ENCODE measurements at places on chromosomes 5 and 9.
A peak's percentile ranks its signal among the peaks of the same experiment; 100 is the strongest.

DNA sequence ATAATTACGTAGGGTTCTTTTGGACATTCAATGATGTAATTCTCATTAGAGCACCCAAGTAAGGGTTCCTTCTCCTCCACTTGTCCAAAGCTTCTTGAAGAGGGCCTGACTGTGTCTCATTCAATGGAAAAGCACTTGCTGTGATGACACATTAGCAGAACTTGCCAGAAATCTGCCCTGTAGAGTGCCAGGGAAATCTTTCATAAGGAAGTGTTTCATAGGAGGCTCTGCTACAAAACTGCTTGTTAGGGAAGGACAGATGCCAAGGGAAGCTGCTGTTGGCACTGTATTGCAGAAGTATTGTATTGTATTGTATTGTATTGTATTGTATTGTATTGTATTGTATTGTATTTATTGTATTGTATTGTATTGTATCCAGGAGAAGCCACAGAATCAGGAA lies 45.5 kb upstream of the MPDZ start:
- no peak for DNase-seq

DNA sequence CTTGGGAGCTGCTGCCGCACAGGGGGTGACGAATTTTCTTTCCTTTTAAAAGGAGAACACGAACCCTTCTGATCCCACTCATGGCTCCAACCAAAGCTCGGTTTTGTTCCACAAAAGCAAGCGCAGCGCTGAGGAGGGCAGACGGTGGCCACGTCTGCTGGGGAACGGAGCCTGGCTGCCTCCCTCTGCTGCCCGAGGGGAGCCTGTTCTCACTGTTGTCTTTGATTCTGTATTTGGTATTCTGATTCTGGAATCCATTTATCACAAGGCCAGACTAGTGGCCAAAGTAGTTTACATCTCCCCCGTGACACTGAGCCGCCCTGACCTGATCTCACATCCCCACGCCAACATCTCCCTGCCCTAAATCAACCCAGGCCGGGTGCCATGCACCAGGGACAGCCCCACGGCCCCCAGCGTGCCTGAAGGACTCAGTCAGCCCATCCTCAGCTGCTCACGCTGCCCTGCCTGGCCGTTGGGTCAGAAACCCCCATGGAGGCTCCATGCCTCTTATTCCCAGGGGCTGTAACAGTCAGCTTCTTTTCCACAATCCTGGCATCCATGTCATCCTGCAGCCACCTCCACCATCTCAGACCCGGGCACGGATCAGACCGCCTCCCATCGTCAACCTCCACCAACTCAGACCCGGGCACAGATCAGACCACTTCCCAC lies 6.7 kb upstream of the NSMF start:
- DNase-seq, result no peak

GRCh38 chr5:77791356-77791755 lies 15.2 kb upstream of the TBCA start:
- DNase-seq, result no peak

- DNase-seq, result peak; percentile 32
These were observed 146.2 kb upstream of the RASA1 start for GRCh38 chr5:87121304-87122150.

DNA sequence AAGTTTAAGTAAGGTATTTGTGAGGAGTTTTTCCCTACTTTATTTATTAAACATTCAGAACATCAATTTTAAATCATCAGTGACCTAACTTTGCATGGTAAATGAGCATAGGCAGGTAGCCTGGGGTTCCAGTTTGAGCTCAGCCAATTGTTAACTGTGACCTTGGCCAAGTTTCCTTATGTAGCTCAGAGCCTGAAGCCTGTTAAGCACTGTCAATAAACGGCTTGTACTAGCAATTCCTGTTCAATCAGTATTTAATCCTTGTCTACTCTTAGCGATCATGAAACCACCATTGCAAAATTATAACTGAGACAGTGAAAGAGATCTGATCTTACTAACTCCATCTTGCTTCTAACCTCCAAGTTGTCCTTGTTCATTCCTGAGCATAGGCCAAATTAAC lies 4.7 kb upstream of the SOWAHA start:
- DNase-seq, result no peak

DNA sequence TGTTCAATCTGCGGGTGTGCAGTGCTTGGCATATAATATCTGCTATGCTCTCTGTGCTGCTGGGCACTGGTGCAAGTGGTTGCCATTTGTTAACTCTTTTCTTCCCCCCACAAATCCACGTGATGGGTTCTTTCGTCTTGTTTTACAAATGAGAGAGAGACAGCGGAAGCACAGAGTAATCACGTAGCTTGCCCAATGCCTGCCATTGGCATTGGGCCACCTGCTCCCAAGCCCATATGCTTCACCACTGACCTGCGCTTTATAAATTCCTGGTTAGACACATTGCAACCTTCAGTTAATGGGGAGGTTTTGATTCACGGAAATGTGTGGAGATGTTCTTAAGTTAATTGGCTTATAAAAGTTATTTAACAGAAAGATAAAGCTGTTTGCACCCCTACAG lies 194.8 kb upstream of the ADAMTS16 start:
- no peak for DNase-seq

- DNase-seq, result no peak
These were observed 49.6 kb upstream of the SIMC1 start for GRCh38 chr5:176188506-176189193.

- DNase-seq, result no peak
These were observed 101.9 kb upstream of the S1PR3 start for GRCh38 chr9:88889386-88889785.

DNA sequence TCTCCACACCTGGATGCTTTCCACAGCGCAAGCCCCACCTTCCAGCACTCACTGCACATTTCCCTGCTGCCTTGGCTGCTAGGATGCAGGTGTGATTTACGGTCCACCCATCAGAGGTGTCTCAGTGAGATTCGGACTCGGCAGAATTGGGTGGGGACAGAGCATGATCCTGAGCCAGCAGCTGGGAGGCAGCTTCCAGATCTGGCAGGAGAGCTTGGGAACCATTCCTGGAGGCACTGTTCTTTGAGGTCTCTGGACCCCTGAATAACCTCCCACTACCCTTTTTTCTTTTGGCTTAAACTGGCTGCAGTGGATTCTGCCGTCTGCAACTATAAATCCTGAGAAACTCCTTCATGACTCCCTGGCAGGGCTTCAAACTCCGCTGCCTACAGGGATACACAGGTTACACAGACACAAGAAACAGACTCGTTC lies 99.6 kb upstream of the PHYKPL start:
- DNase-seq, result no peak

DNA sequence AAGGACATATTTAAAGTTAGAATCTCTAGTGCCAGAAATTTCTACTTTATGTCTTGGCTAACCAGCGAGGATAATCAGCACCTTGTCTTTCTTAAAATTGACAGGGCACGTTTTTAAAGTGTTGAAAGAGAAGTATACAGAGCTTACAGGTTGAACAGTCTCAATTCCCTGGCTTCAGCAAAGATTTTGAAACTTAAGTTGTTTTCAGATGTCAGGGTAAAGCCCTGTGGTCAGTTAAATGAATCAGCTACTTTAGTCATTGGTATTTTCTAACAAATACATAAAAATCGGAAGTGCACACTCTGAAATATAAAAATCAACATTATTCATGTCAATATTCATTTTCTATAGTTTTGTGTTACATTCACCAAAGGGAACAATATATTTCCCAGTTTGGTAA lies 29.1 kb downstream of the SNCAIP start:
- DNase-seq, result no peak

DNA sequence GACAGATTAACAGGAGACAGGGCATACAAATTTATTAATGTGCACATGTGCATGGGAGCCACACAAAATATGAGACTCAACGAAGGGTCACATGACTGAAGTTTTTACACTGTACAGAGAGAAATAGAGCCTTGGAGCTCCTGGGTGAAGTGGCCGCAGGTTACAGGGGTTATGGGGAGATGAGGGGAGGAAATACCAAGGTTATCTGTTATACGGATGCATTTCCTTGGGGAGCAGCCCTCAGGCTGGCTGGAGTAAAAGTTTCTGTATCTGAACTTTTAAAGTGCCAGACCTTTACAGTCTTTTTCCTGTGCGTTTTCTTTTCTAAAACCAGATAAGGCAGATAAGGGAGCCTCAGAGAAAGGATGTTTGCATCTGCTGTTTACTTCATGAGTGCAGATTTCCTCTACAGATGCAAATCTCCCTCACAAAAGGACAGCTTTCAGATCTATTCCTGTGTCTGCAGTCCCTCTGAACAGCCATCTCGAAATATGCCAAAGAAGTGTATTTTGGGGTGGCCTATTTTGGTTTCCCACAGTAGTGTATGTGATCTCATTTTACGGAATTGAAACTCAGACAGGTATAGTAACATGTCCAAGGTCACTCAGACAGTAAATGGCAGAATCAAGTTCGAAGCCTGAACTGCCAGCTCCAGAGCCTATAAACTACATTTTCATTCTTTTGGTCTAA lies 139.3 kb upstream of the FBXL17 start:
- DNase-seq, result no peak

DNA sequence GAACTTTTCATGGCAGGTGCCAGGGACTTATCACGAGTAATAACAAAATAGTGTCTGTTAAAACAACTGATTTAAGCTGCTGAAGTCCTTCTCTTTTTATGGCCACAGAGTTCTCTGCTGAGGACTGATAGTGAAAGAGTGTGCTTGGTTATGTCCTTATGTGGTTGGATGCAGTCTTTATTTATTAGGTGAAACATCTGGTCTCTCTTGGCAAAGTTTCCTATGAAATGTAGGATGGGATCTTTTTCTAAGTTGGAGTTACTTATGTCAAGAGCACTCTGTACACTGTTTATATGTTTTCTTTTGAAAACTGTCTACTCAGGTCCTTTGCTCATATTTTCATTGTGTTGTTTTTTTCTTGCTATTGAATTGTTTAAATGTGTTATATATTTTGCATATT lies 1816.1 kb upstream of the C9orf72 start:
- DNase-seq, result no peak

DNA sequence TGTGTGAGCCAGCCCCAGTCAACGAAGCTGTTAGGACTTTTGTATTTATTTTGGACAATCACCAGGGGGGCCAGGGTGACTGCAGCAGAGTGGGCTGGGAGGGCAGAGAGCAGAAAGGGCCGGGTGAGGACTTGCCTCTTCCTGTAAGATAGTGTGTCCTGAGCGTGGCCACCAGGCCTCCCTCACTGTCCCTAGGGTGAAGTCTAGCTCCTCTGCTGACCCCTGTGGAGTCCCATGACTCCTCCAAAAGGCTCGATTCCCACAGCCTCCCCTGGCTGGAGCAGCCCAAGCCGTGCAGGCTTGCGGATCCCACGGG lies 147.8 kb downstream of the RXRA start:
- peak; percentile 89 for DNase-seq

DNA sequence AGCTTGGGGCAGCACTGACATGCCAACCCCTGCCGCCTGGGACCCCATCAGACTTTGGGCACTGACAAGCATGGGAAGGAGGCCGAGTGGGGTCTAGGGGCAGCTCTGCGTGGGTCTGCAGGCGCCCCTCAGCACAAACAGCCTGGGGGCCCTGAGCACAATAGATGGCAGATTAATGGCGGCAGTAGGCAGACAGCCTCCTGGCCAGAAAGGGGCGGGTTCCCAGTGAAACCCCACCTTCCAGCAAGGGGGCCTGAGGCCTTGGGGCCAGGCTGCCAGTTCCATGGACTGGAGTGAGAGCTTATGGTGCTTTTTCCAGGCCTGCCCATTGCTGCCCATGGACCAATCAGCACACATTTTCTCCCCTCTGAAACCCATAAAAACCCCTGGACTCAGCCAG lies 2031.2 kb downstream of the EFNA5 start:
- DNase-seq, result no peak

DNA sequence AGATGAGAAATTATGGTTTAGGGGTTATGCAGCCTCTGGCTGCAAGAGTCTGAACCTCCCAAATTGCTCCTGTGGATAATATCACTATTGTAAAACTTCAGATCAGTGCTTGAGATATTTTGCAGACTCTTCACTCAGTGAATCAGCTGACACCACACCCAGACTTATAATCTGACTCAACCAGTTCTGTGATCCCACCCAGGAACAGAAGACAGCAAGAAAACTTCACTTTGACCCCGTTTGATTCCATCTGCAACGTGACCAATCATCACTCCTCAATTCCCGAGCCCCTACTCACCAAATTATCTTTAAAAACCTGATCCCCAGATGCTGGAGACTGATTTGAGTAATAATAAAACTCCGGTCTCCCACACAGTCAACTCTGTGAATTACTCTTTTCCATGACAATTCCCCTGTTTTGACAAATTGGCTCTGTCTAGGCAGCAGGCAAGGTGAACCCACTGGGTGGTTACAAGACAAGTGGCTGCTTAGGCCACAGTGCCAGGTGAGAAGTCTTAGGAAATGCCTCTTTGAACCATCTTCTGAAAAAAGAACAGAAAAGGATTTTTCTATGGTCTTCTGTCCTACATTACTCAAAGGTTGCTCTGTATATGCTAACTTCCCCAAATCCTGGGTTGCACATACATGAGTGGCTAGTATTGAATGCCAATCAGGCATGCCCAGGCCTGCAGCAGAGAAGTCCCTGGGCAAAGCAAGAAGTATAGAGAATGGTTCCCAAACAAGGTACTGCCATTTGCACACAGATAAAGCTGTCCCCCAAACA lies 588.0 kb downstream of the PRELID2 start:
- no peak for DNase-seq

DNA sequence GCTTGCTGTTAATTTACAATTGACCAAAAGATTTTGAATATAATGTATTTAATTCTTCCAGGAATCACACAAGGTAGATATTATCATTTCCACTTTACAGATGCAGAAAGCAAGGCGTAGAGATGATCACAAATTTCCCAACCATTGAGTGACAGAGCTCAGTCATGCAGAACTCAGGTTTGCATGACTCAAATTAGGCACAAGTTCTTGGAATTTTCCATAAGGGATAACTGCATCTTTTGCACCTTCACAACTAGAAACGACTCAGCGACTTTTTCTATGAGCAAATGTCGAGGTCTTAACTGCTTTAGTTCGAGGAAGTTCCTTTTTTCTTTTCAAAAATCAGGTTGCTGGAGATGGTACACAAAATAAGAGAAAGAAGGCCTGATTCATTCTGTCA lies 265.5 kb upstream of the PAPPA start:
- DNase-seq, result no peak
